ENCODE measurements at places on chromosomes 7 and 10. TPM values are rescaled to one million over a fixed set of nuclear protein-coding genes. Genes with fewer than 3 reads are reported as not detected.

RAPGEF5 gene
- polyA plus RNA-seq = 38.7 TPM

AOAH gene
- 2.3 TPM for polyA plus RNA-seq

INA gene
- 1.7 TPM for polyA plus RNA-seq

CLEC2L gene
- polyA plus RNA-seq = 0.66 TPM

SAP25 gene
- polyA plus RNA-seq = 9.4 TPM

CEP55 gene
- polyA plus RNA-seq = 13.2 TPM

GPR37 gene
- polyA plus RNA-seq = 1.8 TPM

KCP gene
- 23.6 TPM for polyA plus RNA-seq

HNRNPA2B1 gene
- 1,470 TPM for polyA plus RNA-seq

HOXA13 gene
- 0.01 TPM for polyA plus RNA-seq

PTPRZ1 gene
- polyA plus RNA-seq = 3.0 TPM
